ENCODE measurements at places on chromosomes 12 and 14.

DNA sequence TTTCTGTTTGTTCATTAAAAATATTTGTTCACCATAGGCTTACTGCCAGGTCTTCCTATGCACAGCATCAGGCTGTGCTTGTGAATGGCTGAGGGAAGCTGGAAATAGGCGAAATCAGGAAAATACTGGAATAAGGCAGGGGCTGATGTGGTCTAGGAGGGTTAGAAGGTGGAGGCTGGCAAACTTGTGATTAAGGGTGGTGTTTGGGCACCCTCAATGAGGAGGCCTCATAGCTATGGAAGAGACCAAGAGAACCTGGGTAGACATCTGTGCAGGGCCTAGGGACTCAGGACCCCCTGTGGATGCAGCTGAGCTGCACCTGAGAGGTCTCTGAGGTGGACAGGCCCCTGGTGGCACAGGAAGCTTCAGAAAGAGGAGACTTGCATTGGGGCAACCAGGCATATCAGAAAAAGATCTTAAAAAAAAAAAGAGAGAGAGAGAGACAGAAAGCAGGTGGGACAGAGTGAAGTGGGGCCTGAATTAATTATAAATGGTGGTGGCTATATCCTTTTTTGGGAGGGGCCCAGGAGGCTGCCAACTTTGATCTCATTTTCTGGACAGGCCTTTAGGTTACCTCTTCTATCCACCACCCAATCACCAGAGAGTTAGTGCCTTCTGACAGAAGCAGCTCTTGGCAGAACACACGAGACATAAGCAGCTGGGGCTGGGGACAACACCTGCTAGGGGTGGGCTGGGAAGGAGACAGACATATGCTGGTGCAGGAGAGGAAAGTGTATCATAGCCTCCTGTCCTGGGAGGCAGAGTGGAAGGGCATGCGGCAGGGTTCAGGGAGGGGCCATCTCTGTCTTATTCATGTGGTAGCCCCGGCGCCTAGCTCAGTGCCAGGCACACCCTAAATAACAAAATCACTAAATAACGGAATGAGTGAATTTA, 46.7 kb upstream of the ATP23 start:
- no peak for DNase-seq

- no peak for DNase-seq
Observed at GRCh38 chr12:57210926-57211692, 5.5 kb upstream of the NXPH4 start.

DNA sequence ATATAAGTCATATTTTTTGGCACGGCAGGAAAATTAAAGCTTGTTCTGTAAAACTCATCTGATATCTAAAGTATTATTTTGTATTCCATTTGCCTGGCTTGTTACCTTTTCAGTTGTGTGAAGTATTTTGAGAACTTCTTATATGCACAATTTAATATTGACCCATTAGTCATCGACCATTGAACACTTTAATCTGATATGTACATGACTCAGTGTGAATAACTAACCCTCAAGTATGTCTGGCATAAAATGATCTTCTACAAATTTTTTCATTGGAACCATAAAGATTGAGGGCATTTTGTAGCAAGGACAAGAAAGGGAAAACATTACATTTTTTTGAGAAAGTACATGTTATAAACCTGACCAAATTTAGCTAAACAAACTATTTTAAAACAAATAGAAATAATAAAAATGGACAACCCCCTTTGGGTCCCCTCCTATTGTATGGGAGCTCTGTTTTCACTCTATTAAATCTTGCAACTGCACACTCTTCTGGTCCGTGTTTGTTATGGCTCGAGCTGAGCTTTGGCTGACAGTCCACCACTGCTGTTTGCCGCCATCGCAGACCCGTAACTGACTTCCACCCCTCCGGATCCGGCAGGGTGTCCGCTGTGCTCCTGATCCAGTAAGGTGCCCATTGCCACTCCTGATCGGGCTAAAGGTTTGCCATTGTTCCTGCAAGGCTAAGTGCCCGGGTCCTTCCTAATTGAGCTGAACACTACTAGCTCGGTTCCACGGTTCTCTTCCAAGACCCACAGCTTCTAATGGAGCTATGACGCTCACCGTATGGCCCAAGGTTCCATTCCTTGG, 118.8 kb downstream of the SLC6A15 start:
- DNase-seq, result no peak

GRCh38 chr12:27506645-27507189, 17.3 kb upstream of the PPFIBP1 start:
- DNase-seq, result no peak

DNA sequence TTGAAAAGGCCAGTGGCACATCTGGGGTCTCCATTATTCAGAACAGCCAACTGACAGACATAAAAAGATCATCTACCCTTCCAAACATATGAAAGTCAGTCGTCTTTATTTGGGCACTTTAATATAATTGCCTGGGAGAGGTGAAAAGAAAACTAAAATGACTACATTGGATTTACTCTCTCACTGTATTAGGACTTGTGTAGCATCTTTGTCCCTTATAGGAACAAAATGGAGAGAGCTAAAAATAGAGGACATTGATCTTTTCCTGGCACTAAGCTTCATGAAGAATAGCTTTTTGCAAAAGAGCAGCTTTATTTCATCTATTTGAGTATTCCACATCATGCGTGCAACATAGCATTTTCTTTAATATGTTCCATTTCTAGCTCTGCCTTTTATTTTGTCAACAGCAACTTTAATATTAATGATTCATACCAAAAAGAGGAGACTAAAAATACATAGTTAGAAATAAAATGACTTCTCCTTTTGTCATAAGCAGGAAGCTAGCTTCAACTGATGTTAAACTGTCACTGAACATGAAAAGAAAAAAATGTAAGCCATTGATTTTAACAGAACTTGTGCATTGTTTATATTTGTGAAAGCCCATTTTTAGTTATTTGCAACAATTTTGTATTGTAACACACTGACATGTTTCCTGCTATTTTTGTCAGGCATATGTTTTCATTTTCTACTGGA, 254.6 kb downstream of the SEC23A start:
- DNase-seq, result no peak

- DNase-seq, result no peak
Observed at GRCh38 chr14:58780185-58780584, 142.4 kb downstream of the DACT1 start.

DNA sequence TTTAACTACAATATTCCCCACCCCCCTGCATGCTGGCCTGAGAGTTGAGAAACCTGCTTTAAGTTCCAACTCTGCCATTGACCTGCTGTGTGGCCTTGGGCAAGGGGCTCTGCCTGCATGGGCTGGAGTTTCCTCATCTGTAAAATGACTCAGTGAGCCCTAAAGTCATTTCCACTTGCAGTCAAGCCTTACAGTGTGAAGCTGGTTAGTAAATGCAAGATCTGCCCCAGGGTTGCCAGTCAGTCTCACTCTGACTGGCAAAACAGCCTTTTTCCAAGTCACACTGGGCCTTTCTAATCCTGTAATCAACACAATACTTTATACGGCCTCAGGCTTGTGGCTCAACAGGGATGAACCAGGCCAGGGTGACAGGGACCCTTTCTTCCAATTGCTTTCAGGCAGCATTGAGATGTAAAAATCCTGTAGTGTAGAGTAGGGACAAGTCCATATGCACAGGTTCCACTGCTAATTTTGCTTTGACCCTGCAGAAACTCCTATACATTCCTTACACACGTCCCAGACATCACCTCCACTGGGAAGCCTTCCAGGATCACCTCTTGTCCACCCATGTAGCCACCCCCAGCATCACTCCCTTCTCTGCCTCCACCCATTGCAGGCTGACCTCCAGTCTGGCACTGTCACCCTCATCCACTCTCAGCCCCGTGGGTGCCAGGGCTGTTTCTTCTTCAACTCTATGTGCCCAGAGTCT, 42.6 kb upstream of the PRIMA1 start:
- no peak for DNase-seq

GRCh38 chr12:108793756-108794441, 62.6 kb upstream of the CORO1C start:
- DNase-seq, result no peak

GRCh38 chr14:92690171-92691011, 58.0 kb downstream of the LGMN start:
- no peak for DNase-seq

- no peak for DNase-seq
Observed at GRCh38 chr12:96047229-96048211, 12.1 kb upstream of the LTA4H start.

DNA sequence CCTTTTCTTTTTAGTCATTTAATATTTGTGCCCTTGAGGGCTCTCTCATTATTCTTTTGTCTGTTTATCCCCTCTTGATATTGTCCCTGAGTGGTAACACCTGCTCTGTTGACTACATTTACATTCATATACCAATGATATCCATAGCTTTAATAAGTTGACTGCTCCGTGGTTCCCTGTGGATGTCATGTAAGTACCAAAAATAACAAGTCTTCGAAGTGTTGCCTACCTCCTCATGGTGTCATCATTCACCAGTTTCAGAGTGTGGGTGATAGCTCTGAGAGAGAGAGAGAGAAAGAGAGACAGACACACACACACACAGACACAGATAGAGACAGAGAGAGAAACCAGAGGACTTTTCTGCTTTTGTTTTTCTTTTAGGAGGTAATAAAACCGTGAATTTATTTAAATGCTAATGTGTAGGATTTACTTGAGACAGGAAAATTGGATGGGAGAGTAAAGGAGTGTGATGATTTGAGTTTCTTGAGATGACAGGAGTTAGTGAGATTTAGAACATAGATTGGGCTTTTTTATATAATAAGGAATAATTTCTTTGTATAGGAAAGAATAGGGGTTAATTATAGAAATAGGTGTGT, 52.2 kb downstream of the PAPOLA start:
- no peak for DNase-seq

GRCh38 chr14:104181761-104182530, 43.6 kb downstream of the KIF26A start:
- DNase-seq, result no peak

DNA sequence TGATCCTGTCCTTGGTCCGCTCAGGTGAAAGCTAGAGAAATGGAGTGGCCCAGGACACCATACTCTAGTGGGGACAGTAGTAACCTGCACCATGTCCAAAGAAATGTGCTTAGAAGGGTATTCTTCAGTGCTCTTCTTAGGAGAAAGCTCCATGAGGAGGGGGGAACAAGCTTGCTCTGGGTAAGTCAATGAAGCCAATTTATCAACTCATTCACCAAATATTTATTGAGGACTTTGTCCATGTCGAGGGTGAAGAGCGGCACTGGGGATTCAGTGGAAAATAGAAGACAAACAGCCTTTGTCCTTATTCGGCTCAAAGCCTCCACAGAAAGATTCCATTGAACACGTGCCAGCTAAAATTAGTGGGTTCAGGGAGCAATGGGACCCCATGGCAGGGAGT, 677.8 kb downstream of the BCL11B start:
- DNase-seq, result no peak

DNA sequence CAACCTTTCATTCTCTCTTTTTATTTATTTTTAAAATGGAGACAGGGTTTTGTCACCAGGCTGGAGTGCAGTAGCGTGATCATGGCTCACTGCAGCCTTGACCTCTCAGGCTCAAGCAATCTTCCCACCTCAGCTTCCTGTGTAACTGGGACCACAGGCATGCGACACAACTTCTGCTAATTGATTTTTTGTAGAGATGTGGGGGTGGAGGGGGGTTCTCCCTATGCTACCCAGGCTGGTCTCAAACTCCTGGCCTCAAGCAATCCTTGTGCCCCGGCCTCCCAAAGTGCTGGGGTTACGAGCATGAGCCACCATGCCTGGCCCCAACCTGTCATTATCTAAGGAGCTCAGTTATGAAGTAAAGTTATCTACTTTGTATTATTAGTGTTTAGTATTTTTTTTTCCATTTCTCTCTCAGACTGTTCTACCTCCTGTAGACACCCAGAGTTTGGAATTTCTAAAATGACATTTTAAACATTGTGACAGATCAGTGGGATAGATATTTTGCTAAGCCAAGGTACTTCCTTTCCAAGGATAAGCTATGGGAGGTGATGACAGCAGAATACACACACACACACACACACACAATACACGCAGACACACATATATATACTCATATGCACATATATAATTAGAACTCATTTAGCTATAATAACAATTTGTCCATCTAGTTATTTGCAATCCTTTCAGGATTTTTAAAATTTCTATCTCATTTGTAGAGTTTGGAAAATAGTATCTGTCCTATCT, 2.1 kb upstream of the USP44 start:
- DNase-seq, result no peak

DNA sequence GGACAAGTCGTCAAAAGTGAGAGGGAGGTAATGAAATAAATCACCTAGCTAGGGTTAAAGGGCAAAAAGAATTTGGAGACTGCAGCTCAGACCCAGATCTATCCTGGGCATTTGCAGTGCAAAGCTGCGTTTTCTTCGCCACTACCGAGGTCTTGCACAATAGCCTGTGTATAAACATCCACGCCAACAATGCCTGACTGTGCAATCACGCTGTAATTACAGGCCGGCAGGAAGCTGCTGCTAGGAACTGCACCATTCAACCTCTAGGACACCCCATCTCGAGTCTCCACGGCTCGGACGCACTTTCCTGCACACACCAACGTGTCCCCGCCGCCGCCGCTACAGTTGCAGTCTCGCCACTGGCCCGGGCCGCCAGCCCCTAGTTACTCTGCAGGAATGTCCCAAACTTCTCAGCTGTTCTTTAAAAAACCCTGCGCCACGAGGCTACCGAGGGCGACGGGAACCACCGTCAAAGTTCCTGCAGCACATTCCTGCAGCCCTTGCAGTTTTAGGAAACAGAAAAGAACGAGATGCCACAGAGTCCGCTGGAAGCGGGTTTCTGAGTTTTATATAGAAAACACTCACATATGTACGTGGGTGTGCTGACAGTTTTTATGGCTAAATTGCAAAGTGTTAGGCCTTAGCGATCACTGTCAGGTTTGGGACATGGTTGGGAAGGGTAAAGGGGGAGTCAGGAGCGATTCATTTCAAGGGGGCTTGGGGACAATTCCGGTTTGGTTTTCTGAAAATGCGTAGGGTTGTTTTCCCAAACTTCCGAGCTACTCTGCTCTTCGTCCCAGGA, 65.6 kb upstream of the PTGR2 start:
- DNase-seq, result no peak

DNA sequence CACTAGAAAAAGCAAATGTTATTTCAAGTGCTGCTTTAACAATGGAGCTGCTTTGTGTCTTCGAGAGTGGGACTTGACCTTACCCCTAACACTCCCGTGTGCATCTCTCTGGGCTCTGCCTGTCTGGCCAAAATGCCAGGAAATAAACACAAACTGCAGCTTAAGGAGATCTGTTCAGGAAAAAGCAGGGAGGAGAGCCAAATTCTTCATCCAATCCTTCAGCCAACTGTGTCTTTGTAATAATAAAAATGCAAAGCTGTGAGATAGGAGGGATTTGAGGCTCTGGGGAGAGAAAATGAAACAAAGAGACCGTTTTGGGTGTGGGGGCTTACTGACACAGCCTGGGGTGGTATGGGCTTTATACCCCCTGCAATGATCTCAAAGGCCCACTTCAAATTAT, 85.8 kb upstream of the WSCD2 start:
- DNase-seq, result no peak

GRCh38 chr14:101950516-101951215, 13.7 kb upstream of the DYNC1H1 start:
- DNase-seq, result no peak

- DNase-seq, result no peak
Observed at GRCh38 chr12:65858831-65859230, 34.5 kb downstream of the HMGA2 start.

DNA sequence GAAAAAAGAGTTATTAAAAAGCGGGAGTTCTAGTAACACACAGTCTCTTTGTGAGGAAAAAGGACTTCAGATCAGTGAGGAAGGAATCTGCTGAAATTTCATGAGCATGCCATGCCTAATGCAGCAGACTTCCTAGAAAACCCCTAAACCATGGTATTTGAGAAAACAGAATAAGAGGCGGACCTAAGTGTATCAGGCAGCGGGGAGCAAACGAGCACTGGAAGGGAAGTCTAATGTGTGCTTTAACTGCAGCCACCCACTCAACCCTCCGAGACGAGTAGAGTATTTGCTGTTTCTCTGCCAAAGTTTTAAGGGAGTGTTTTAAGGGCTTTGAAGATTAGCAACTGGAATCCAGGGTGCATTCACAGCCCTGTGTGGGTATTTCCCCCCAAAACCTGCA, 36.5 kb downstream of the ACADS start:
- DNase-seq, result no peak
